Urinary bladder (tissue), 4 donors: ENCODE measurements at places on chromosomes 7 and 10.
A peak's percentile ranks its signal among the peaks of the same experiment; 100 is the strongest.

DNA sequence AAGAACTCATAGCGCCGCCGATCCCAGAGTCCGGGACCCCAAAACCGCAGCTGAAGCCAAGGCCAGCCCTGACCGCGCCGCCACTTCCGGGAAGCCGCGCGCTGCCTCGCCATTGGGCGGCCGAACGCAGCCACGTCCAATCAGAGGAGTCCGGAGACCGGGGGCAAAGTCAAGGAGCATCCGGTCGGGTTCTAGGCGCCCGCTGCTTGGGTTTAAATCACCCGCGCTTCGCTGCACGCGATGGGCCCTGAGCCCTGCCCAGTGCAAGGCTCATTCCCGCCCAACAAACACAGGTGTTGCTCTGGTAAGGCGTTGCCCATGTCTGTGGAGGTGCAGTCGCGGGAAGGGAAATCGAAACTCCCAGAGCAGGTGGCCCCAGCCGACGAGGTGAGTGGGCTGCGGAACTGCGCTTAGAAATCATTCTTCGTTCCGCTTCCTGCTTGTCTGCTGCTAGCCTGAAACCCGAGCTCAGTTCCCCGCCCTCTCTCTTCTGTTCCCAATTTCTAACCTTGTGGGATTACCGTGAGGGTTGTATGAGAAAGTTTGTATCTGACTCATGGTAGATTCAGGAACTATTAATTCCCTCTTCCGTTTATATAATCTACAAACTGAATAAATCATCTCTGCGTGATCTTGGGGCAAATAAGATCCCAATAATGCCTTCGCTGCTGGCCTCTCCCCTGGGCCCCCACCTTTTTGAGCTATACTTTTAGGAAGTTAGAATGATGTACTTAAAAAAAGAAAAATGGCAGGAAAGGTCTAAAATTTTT lies at the start of gene DCLRE1C:
TSS of gene DCLRE1C (minus strand) at position 96 of the 770 bp plus-strand sequence. CDS start at position 10, 86 bp downstream.
- peak; percentile 87 for DNase-seq

DNA sequence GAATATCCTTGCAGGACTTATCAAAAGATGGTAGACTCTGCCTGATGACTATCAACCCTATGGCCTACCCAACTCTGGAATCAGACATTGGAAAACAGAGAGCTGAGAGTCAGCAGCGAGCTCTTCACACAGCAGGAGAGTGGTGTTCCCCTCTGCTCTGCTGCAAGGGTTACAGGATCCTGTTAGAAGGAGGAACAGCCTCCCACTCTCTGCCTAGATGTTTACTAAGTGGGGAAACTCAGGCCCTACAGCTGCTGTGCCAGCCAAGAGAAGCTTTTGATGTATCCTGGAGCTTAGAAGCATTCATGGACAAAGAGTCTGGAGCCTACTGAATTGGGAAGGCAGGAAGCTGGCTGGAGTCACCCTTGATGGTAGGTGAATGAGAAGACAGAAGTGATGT lies 104.6 kb downstream of the ABLIM1 start:
- DNase-seq, result no peak

DNA sequence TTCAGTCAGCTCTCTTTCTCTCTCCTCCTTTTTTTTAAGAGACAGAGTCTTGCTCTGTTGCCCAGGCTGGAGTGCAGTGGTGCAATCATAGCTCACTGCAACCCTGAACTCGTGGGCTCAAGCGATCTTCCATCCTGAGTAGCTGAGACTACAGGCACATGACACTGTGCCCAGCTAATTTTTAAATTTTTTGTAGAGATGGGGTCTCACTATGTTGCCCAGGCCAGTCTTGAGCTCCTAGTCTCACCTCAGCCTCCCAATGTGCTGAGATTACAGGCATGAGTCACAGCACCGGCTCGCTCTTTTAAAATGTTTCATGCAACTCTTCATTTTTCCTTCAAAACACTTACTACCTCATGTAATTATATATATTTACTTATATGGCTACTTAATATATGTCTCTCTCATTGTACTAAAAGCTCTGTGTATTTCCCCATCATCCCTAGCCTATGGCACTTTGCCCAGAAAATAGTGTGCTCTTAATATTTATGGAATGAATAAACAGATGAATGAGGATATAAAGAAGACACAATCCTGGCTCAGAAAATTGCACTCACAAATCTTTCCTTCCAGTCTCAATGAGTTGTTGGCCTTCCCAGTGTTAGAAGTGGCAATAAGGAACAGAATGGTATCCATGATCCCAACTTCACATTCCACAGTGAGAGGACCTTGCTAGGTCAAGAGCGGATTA lies 33.9 kb downstream of the EBLN1 start:
- DNase-seq, result peak; percentile 39

GRCh38 chr10:50396491-50397311 lies 145.4 kb upstream of the ASAH2 start:
- DNase-seq, result no peak
